ENCODE measurements at places on chromosomes 11 and 22. TPM values are rescaled to one million over a fixed set of nuclear protein-coding genes. Genes with fewer than 3 reads are reported as not detected.

- peak; percentile 59 for DNase-seq
Observed at GRCh38 chr22:45863981-45864751, 112.8 kb downstream of the WNT7B start.

GRCh38 chr11:20355221-20356219 lies 8.0 kb upstream of the HTATIP2 start:
- DNase-seq = no peak

ZP1 gene
- not detected for polyA plus RNA-seq

CD248 gene
- 128 TPM for polyA plus RNA-seq

GRCh38 chr11:86696004-86696403 lies 23.6 kb upstream of the ME3 start:
- no peak for DNase-seq

GRCh38 chr22:35883031-35883620 lies 145.5 kb downstream of the RBFOX2 start:
- DNase-seq = no peak

PHOX2A gene
- polyA plus RNA-seq = not detected

DNA sequence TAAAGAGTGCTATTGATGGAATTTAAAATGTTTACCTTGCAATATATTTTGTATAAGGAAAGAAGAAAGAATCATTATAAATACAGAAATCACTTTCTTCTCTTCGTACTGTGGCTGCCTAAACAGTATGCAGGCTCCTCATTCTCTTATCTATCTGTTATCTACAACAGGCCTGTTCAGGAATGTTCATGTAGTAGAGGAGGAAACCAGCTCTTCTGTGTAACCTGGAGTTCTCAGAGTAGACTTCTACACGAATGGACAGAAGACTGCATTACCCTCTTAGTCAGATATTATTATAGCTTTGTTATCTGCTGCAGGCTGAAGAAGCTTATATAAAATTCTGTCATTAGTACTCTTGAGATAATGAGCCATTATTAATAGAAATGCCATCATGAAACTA lies 1225.9 kb upstream of the CNTN5 start:
- DNase-seq = no peak

DNA sequence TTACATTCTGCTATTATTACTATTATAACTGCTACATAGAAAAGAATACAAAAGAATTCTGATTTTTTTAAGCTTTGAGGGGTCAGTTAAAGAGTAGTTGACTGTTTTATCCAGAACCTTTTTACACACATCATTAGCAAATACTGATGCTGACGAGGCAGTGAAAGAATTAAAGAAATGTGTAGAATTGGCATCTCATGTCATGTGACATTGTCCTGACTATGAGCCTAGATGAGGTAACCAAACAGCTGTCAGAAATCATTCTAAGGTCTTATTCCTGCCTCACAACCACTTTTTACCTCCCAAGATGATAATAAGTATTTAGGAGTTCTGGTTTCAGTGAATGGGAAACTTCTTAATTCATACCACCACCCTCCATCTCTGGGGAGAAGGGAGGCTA lies 121.0 kb downstream of the SLC1A2 start:
- no peak for DNase-seq

CADM1 gene
- polyA plus RNA-seq = not detected

DNA sequence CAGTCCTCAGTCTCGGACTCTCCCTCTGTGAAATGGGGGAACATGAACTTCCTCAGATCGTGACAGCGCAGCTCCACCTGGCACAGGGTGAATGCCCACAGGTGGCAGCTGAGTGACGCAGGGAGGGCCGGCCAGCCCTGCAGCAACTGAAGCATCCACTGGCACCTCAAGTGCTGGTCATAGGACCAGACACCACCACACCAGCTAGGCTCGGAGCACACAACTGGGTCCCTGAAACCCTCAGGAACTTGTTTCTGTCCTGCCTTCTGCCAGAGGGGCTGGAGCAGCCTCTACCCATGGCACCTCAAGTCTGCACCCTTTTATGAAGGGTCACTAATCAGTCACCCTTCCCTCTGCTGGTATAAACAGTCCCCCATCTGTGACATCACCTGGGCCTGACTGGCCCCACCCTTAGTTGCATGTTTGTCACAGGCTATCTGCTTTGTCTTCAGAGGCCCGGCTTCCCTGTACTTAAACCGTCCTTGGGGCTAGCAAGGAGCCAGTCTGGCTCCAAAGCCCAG lies 7.4 kb upstream of the CDC42BPG start:
- no peak for DNase-seq

OR56B4 gene
- not detected for polyA plus RNA-seq

A4GALT gene
- polyA plus RNA-seq = not detected

SLC22A12 gene
- polyA plus RNA-seq = not detected

DNA sequence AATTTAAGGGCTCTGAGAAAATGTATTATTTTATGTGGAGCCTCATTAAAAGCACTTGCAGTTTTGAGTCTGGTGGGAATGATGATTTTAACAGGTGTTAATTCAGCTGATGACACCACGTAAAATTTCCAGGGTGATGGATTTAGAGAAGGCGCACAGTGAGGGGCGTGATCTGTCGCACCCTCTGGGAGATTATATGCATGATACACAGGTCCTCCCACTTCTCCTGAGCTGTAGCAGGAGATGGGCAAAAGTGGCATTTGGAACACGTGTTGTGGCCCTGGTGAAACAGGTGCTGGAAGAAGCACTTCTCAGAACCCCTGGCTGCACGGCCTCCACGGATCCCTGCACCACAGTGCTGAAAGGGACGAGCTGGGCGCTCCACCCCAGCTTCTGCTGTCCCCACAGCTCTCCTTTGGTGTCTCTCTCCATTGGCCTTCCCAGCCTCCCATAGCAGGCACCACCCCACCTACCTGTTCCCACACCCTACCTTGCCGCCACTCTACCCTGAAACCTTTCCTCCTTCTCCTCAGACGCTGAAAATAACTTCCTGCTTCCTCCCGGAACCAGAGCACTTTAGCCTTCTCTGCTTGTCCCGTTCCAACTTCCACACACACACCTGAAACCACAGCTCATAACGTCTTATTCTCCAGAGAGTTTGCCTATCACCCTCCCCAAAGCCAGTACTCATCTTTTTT lies 6.9 kb upstream of the SORL1 start:
- no peak for DNase-seq

DNA sequence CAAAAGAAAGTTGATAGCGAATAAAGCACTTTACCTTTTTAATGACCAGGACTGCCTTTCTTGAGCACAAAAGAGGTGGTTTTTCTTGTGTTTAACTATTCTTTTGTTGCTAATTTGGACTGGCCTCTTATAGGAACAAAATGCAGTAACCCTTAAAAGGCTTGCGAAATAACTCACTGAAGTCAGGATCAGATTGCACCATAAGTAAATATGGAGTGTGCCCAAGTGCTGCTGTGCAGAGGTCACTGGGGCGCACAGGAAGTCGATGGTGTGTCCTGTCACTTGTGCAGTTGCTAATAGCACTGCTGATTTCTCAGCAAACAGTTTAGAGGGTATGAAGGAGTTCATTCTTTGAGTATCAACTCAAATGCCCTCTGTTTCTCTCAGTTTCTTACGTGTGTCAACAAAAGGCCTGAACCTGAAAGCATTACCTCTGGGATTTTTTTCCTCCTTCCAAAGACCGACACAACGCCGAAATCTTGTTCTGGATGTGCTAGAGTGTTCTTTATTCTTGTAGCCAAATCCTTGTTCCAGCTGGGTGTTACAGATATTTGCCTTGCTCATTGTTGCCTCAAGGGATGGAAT lies 71.3 kb downstream of the ATXN10 start:
- no peak for DNase-seq

DDTL gene
- polyA plus RNA-seq = 1.3 TPM

- no peak for DNase-seq
Observed at GRCh38 chr22:40070701-40071100, 75.9 kb downstream of the FAM83F start.

- no peak for DNase-seq
Observed at GRCh38 chr11:3126901-3127691, 38.0 kb downstream of the OSBPL5 start.

- no peak for DNase-seq
Observed at GRCh38 chr11:57167125-57167846, 14.5 kb upstream of the LRRC55 start.

DNA sequence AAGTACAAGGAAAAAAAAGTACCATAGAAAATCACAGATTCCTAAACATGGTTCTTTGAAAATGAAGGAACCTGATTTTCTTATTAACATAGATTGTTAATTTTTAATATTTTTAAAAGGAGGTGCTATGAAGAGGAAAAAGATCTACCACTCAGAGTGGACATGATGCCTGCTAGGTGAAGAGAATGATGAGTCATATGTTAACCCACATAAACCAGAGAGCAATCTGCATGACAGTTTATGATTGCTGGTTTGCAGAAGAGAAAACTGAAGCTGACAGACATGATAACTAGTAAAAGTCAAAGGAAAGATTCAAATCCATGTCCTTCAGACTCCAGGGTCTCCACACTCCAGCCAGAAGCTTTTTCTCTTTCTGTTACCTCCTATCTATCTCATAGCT lies 1231.7 kb downstream of the LRRC4C start:
- no peak for DNase-seq

DNA sequence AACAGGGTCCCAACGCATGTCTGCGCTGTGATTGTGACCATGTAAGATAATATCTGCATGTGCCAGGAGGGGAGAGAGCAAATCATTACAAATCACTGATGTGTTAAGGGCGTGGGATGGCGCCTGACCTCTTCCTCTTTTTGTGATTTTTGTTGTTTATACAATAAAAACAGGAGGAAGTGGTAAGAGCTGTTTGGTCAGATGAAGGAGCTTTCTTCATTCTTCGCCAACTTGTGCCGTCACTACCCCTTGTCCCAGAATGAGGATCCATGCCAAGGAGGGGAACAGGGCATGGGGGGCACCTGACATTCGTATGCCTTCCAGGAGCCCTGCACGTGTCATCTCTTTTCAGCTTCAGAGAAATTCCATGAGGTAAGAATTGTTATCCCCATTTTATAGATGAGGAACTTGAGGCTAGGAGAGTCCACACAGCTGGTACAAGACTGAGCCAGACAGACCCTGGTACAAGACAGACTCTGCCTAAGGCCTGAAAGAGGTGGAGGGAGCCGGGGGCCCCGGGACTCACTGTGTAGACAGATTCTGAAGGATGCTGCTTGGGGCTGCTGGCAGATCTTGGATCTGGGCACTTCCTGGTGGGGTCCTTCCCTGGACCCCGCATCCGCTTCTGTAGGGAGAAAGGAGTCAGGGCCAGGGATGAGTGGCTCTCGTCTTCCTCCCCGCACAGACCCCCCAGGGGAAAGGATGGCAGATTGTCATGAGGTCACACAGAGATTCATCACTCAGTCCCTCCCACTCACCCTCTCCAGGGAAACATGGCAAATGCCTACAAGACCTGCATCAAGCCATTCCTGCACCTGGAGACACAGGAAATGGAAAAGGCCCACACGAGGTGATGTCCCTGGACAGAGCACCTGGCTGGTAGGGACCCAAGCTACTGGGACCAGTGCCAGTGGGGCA lies 34.6 kb downstream of the NFAM1 start:
- DNase-seq = no peak

DNA sequence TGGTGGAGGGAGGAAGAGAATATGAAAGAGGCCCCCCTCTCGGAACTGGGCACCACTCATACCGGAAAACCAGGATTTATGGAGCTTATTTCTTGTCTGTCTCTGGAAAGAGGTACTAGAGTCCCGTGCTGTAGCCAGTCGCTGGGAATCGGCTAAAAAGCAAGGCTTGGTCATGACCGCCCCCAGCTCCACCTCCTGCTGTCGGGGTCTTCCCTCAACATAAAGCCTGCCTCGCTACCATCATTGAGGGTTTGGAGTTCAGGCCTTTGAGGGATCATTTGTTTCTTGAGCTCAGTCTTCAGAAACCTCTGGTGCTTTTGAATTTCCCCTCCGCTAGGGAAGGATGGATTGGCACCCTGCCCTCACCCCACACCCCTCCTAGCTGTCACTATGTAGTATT lies 97.1 kb downstream of the TSPAN18 start:
- no peak for DNase-seq

DNA sequence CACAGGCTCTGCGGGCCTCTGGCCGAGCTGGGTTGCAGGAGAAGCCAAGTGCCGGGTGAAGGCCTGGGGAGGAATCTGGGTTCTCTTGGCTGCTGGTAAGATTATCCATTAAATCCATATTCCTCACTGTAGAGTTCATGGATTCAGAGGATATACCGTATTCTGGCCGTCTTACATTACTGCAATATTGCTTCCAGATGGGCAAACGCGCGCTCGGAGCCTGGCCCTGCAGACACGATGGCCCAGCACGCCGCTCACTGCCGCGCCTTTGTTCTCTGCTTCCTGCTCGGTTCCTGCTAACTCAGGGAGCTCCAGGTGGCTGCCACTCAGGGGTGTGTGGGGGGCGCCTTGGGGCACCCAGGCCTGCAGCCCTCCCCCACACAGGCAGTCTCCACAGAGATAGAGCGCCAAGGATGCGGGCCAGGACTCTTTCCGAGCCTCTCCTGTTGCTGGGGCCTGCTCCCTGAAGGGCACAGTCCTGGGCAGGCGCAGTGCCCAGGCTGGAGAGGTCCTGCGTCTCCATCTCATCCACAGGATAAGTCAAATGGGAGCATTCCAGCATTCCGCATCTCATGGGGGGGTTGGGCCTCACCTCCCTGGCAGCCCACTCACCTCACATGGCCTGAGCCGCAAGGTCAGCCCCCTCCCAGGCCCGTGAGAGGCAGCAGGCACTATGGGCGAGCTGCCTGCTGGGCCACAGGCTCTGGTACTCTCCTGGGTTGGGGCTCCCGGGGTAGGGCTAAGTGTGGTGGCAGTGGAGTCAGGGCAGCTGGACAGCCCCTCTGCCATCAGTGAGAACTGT lies 14.1 kb upstream of the KCNQ1OT1 start:
- no peak for DNase-seq
